ENCODE measurements at places on chromosomes 16 and 17.
A peak's percentile ranks its signal among the peaks of the same experiment; 100 is the strongest.

- peak; percentile 87 for DNase-seq
Measured at GRCh38 chr17:58084317-58084981, 1.2 kb downstream of the DYNLL2 start.

DNA sequence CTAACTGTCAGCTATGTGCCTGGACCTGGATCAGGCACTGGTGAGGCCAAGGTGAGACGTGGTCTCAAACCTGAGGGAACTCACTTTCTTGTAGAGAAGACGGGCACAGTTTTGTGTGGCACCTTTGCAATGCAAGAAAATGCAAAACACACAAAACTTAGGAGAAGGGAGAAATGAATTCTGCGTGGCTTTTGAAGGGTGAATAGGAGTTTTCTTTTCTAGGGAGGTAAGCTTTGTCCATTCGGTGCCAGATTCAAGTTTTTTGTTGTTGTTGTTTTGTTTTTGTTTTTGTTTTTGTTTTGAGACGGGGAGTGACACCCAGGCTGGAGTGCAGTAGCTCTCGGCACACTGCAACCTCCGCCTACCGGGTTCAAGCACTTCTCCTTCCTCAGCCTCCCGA, 1.4 kb downstream of the TOM1L1 start:
- DNase-seq: no peak

- DNase-seq: peak; percentile 83
Measured at GRCh38 chr16:74563828-74564263, 43.1 kb downstream of the GLG1 start.

DNA sequence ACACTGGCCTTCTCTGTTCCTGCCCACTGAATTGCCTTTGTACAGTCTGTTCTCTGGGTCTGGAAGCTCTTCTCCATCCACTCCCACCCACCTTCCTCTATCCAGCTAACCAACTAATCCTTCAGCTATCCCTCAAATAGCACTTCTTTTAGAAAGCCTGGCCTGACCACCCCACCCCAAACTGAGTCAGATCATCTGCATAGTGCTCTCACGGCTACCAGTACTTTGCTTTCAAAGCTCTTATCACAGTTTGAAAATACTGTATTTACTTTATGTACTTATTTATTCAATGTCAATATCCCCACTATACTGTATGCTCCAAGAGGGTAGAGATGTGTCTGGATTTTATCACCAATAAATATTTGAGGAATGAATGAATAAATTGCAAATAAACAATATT, 4.5 kb upstream of the CLDN7 start:
- no peak for DNase-seq

DNA sequence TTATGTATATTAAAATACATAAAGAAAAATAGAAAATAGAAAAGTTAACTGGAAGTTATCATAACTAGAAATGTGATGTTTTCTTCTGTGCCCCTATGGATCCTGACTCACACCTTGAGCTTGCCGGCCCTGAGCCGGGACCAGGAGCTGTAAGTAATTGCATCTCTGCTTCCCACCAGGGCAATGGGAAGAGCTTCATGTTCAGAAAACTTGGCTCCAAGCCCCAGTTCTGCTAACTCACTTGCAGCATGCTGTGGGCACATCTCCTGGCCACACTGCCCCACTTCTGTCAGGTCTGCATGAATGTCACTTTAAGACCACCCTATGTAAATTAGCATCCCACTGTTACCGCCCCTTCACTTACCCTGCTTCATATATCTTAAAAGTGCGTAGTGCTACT, 37.2 kb downstream of the GNAO1 start:
- DNase-seq: no peak

DNA sequence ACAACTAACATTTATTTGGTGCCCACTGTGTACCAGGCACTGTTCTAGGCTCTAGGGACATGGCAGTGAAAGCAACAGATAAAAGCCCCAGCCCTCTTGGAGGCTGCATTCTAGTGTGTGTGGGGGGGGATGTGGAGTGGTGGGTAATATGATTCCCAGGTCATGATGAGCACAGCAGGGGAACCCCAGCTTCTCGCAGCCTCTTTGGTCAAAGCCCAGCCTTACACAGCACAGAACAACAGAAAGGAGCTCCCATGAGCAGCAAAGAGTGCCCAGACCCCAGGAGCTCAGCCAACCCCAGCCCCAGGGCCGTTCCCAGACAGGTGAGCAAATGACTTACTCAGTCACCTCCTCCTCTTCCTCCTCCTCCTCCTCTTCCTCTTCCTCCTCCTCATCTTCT, 21.9 kb downstream of the CNGB1 start:
- DNase-seq: no peak

DNA sequence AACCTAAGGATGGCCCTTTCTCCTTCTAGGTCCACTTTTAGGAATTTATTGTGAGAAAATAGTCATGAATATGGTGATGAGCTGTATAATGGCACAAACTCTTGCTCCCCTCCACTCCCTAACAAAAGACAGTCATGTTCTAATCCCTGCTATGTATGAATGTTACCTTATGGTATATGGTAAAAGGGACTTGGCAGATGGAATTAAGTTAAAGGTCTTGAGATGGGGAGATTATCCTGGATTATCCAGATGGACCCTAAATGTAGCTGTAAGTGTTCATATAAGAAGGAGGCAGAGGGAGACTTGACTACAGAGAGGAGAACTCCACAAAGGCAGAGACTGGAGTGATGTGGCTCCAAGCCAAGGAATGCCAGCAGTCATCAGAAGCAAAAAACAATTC, 296.1 kb downstream of the SOX9 start:
- DNase-seq: no peak

- no peak for DNase-seq
Measured at GRCh38 chr16:1548233-1548632, 14.8 kb downstream of the TMEM204 start.

DNA sequence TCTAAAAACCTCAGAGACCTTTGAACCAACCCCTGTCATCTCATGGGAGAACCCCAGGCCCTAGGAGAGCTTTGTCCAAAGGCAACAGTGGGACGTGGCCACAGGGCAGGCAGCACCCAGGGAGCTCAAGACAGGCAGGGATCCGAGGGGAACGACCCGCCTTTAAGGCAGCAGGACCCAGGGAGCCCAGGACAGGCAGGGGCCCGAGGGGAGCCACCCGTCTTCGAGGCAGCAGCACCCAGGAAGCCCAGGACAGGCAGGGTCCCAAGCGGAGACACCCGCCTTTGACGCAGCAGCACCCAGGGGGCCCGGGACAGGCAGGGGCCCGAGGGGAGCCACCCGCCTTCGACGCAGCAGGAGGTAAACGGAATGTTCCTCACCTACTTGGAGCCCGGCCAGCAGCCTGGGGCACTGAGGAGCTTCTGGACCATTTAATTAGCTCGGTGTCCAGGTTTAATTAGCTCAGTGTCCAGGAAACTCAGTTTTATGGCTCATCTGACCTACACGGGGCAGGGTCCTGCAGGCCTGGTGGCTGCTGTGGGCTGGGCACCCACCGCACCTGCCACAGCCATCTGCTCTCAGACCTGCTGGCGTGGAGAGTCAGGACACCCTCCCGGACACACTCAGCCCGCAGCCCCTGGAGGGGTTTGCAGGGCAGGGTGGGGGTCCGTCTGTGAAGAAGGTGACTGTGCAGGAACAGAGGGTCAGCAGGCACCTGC, 24.4 kb downstream of the PIEZO1 start:
- no peak for DNase-seq

DNA sequence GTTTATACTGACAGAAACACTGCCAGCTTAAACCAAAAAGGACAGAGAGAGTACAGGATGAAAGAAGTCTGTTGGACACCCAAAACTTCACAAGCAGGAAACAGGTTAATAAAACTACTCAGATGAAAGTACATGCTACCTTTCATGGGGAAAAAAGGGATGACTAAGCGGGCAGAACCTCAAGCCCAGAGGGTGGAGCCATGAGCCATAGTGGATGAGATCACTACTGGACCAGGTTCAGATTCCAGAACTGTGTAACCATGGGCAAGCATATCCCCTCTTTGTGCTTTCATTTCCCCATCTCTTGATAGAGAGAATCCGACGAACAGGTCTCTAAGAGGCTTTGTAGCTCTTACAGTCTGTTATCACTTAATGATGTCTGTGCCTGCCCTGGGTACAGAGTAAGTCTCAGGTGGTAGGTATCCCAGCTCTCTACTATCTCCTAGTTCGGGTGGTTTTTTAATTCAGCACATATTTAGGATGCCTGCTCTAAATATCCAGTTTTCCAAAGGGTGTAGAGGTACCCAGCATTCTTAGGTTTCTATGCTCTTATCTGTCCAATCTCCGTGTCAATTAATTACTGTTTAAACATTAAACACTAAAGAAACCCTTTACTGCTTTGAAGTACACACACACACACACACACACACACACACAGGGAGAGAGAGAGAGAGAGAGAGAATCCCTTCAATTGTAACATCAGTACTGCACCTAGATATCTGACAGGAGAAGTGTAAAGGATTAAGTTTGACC, 206.7 kb downstream of the ZNF423 start:
- no peak for DNase-seq

- DNase-seq: no peak
Measured at GRCh38 chr16:73189136-73189535, 141.2 kb upstream of the ZFHX3 start.

DNA sequence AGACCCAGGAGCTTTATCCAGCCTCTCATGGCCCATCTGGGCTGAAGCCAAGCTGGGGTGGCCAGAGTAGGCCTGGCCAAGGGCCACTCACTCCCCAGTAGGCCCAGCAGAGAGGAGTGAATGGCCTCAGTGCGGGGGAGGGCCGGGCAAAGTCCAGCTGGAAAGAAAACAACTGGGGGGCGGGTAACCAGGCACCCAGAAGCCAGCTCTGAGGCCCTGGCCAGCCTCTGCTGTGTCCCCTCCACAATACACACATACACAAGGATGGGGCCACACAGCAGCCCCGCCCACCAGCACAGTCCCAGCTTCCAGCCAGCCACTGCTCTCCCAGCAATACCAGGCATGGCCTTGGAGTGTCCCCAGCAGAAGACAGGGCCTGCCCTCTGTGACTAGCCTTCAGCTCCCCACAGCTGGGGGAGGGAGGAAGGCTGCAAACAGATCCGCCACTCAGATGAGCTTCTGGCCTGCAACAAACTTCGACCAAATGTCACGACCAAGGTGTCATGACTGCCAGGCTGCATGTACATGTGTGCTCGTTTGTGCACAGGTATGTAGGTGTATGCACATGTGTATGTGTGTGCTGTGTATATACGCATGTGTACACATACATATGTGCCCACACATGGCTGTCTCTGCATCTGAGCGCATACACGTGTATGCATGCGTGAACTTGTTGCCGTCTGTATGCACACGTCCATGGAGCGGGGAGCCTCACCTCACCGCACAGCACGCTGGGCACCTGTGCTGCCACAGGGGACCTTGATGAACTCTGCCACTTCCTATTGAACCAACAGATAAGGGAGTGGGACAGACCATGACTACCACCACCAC, 5.0 kb downstream of the CARHSP1 start:
- no peak for DNase-seq

DNA sequence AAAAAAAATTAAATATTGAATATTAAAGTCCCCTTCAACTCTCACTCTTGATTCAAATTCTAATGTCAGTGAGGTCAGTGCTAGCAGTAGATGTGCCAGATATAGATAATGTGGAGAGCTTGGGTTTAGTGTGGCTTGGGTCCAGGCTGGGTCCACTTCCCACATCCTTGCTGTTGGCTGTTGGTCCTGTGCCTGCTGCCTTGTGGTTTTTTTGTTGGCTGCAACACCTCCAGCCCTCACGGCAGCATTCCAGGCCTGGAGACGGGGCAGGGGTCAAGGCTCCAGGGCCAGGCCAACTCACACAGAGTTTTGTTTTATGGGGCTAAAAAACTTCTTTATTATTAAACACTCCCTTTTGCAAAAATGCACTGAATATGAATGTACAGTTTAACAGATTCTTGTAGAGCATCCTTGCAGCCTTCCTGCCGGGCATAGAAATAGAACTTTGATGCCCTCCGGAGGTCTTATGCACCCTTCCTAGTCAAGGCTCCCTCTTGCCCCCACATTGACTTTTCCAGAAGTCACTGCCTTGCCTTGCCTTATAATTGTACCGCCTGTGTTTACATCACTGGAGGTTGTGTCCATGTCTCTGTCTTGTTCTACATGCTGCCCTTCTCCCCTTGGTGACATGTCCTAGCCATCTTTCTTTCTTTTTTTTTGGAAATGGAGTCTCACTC, 25.5 kb upstream of the MYO15B start:
- peak; percentile 17 for DNase-seq

GRCh38 chr17:74444406-74444805, 12.5 kb downstream of the GPRC5C start:
- no peak for DNase-seq

- no peak for DNase-seq
Measured at GRCh38 chr17:66661411-66662256, 173.3 kb upstream of the CACNG5 start.

DNA sequence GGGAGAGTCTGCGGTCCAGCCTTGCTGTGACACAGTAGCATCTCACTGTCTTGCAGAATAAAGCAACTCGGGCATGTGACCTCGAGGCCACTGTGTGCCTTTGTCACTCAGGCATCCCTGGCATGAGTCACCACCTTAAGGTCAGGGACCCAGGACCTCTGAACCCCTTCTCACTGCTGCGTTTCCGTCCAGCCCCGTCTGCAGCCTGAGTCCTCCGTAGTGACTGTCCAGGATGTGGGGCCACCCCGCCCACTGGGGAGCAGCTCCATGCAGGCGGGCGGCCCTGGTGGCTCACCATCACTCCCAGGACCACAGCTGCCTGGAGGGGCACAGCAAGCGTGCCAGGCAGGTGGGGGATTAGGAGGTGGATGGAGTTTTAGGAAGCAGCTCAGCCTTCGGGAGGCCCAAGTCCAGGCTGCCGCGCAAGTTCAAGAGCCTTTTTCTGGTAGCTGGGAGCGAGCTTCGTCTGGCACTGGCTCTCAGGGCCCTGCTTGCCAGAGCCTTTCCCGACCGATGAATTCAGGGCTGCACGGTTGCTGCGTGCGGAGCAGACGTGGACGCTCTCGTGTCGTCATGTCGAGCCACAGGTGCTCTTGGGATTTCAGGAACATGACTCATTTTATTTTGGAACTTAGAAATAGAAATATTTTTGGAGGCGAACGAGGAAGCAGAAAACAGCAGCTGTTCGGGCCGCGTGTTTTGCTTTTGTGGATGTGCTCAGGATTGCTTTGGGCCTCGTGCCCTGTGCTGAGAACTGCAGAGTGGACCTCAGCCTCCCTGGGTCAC, 16.8 kb downstream of the KCTD5 start:
- DNase-seq: no peak

DNA sequence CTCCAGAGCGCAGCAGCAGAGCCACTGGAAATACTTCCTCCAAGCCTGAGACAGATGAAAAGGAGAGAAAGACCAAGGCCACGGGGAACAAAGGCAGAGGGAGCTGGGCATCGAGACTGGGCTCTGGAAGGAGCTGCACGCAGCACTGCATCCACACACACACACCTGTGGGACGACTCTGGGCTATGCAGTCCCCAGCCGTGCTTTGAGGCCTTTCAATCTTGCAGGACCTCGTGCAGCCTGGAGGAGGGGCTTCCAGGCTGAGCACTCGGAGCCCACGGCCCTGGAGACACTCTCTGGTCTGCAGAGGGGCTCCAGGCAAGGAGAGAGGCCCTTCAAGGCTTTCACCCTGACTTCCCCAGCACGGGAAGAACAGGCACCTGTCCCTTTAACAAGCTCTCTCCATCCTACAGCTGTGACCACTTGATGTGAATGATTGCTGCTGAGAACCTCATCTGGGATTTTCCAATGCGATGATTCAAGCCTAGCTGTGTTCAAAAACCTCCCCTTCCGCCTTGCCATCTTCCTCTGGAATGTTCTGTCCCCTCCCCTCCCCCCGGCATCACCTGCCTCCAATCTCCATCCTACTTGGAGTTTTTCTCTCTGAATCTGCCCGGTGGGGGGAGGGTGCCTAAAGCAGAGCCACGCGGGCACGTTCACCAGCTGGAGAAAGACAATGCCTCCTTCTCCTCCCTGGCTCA, 37.5 kb downstream of the RBFOX3 start:
- no peak for DNase-seq

- DNase-seq: no peak
Measured at GRCh38 chr17:55545806-55546205, 34.6 kb upstream of the SMIM36 start.
